ENCODE measurements at places on chromosomes 3 and 15.

DNA sequence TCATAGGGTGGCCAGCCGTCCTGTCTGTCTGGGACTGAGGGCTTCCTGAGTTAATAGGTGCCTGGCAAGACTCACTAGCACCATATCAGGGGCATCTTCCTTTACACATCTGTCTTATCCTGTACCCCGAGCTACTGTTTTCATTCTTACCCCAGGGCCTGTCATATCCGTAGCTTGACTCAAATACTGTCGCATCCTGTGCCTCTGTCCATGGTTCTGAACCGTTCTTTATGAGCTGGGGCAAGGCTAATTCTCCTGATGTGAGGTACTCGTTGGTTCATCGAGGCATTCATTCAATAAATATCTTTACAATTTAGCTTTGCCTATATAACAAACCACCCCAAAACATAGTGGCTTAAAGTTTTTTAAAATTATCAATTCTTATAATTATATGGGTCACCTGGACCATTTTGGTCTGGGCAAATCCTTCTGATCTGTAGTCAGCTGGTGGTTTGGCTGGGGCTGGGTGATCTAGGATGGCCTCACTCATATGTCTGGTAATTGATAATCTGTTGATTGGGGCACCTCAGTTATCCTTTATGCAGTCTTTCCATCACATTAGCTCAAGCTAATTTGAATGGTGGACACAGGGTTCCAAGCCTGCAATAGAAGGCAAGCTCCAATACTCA lies 121.2 kb downstream of the TLE3 start:
- no peak overlapping the region for H3K27ac ChIP-seq
- H3K36me3 ChIP-seq = no peaks in the 10 kb centered on the region
- H3K4me3 ChIP-seq = no peak overlapping the region
- peaks cover 7% of the 10 kb centered on the region for H3K27me3 ChIP-seq

DNA sequence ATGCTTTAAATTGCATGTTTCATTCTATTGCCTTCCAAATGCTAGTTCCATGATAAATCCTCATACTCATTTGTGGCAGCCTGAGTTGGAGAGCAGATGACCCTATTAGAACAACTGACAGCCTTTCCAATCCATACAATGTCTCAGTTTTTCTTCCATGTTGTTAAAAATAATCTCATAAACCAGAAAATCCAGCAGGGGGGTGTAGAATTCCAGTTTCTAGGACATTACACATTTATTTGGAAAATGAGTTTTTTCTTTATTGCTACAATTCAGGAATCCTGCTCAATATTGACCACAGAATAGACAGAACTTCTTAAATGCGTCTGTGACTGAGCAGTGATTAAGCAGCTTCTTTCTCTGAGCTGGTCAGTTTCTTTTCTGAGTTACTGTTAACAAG lies 174.2 kb upstream of the ATP10A start:
- no peaks in the 10 kb centered on the region for H3K27me3 ChIP-seq
- H3K36me3 ChIP-seq = no peaks in the 10 kb centered on the region
- no peak overlapping the region for H3K4me3 ChIP-seq
- no peak overlapping the region for H3K27ac ChIP-seq
- no peak for DNase-seq

GRCh38 chr3:13217736-13218540 lies 144.7 kb upstream of the IQSEC1 start:
- no peak for DNase-seq
- no peaks in the 10 kb centered on the region for H3K36me3 ChIP-seq
- H3K4me1 ChIP-seq = no peaks in the 10 kb centered on the region

DNA sequence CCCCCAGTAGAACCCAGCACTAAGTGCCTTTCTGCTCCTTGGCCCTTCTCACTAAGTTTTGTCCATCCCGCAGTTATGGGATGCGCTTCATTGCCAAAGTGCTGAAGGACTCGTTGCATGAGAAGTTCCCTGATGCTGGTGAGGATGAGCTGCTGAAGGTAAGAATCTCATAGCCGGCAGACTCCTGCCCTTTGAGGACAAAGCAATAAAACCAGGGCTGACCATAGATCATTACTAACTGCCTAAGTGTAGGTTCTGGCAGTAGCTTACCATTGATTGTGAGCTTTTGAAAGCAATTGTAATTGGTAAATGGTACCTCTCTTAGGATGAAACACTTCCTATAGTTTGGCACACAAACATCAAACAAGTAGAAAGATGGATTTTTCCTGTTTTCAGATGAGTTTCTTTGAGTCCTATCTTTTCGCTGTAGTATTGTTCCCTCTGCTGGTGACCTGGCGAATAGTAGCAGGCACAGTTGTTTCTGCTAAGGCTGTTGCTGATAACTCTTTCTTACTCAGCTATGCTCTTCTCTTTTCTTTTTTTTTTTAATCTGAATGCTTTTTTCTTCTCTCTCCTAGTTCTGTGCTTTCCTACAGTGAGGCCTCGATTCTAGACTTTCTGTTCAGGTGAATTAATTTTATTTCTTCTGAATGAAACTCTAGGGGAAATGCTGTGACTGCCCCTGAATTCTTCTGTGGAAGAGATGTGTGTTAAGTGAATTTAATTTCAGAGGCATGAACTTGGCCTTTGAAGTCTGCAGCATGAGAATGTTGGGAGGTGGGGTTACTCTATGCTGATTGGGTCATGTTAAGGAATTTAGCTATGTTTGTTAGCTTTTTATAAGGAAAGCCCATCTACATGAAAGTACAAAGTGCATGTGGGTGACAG lies 47.4 kb upstream of the CRTC3 start:
- H3K4me3 ChIP-seq = no peak overlapping the region
- H3K27ac ChIP-seq = no peak overlapping the region
- peaks cover 85% of the 10 kb centered on the region for H3K36me3 ChIP-seq
- peak; percentile 19 for DNase-seq
- no peaks in the 10 kb centered on the region for H3K27me3 ChIP-seq
